ENCODE measurements at places on chromosomes 3 and 15.
A peak's percentile ranks its signal among the peaks of the same experiment; 100 is the strongest.

- no peak for DNase-seq
Observed at GRCh38 chr15:34855413-34855812, 60.1 kb upstream of the ACTC1 start.

- DNase-seq, result no peak
Observed at GRCh38 chr3:112817797-112818196, 28.9 kb downstream of the CD200R1L start.

DNA sequence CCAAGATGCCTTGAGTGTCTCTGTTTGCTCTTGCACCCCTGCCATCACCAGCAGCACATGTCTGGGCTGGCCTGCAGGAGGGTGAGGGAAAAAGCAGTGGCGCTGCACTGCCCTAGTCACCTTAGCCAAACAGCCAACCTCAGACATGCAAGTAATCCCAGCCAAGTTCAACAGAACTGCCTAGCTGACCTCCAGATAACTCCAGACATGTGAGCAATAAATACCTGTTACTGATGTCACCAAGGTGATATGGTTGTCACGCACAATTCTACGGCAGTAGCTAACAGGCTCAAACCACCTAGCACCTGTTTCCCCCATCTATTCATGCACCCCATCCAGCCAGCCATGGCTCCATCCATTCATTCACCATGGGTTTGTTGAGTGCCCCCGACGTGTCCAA is 99.9 kb downstream of the SRGAP3 start:
- DNase-seq, result no peak

- DNase-seq, result no peak
Observed at GRCh38 chr3:8095724-8096123, 405.9 kb upstream of the LMCD1 start.

- DNase-seq, result no peak
Observed at GRCh38 chr3:151403246-151403645, 18.7 kb upstream of the P2RY12 start.

DNA sequence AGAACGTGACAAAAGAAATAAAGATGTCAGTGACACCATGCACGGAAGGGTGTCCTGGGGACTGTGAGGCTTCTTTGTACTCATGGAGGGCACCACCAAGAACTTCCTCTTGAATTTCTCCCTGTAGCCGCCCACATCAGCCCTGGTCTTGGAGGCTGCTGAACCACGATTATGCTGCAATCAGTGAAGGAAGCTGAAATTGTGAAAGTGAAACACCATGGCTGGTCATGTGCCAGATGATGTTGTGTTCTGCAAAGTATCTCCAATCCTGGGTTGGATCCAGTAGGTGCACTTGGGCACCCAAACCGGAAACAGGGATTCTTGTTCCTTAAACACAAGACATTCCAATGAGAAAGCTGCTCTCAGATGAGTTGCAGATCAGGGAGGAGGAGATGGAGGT is 104.4 kb upstream of the GOLGA6L6 start:
- peak; percentile 31 for DNase-seq

GRCh38 chr3:18087988-18088387 is 337.2 kb downstream of the SATB1 start:
- no peak for DNase-seq

- DNase-seq, result no peak
Observed at GRCh38 chr3:147398813-147399534, 7.4 kb downstream of the ZIC4 start.

- DNase-seq, result no peak
Observed at GRCh38 chr3:52435246-52436101, 9.4 kb downstream of the SEMA3G start.

DNA sequence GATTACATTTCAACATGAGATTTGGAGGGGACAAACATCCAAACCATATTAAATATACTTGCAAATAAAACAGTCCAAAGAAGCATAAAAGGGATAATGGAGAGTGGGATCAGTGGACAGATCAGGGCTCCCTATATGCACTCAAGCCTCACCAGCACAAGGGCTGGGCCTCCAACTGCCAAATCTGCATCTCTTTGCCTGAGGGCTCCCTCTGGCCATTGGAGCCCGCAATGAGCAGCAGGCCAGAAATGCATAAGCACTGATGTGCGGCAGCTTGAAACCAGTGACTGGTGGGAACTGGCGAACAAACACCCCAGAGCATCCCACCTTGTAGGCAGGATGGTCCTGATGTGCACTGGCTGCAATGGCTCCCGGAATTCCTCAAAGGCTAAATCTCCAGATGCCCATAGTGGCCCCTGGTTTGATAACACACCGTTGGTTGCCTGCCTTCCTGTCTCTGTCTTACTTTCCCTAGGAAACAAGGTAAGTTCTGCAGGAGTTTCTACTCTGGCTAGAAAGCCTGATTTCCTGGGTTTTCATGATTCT is 55.9 kb upstream of the POMGNT2 start:
- no peak for DNase-seq

- DNase-seq, result no peak
Observed at GRCh38 chr15:47726399-47726823, 9.1 kb downstream of the SEMA6D start.

- DNase-seq, result no peak
Observed at GRCh38 chr15:77656294-77656693, 23.6 kb upstream of the LINGO1 start.

GRCh38 chr15:65666257-65666656 is 44.5 kb downstream of the SLC24A1 start:
- DNase-seq, result no peak

- DNase-seq, result no peak
Observed at GRCh38 chr3:46489875-46490274, 7.9 kb upstream of the RTP3 start.

DNA sequence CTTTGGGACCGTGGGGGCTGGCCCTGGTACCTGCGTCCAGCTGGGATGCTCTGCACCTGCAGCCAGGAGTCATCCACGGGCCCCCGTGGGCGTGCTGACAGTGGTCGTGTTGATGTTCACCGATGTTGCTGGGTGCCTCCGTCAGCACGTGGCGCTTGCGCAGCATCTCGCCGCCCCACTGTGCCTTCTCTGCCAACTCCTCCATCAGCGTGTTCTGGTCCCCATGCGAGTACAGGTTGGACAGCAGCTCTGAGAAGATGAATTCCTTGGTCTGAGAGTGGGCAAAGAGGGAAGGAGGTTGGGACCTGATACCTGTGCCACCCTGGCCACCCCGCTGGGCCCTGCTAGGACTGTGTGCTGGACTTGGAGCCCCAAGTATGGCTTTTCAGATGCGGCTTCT is 61.4 kb downstream of the ADAMTS7 start:
- peak; percentile 6 for DNase-seq

DNA sequence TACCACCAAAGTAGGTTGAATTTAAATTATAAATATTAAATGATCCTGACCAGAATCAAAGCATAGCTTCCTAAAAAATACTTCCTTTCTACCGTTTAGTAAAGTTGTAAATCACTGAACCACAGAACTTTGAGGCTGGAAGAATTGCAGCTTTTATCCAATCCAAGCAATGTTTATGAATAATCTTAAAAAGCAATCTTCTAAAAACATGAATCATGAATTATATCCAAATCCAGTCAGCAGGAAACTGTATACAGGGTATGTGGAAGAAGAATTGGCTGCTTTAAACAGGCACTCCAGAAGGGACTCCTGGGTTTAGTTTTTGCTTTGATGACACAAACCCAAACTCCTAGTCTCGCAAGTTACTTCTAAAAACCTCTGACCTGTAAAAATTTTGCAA is 30.2 kb downstream of the HEG1 start:
- DNase-seq, result no peak

Measured in transverse colon (tissue), 4 donors.